Natural killer cell treated with Interleukin-12 subunit alpha and Interleukin-12 subunit beta and Interleukin-15 and Interleukin-18, amount 100 ng/mL, for 72 hours (primary cell): ENCODE measurements at places on chromosomes 2 and 18. TPM values are rescaled to one million over a fixed set of nuclear protein-coding genes. Genes with fewer than 3 reads are reported as not detected.

Gene CREG2
- not detected for total RNA-seq

Gene TXNDC2
- not detected for total RNA-seq

Gene RBMS1
- 59.4 TPM for total RNA-seq

Gene GCKR
- not detected for total RNA-seq

Gene TMEFF2
- not detected for total RNA-seq

Gene NEB
- total RNA-seq = 2.3 TPM

Gene TMEM198
- total RNA-seq = 7.6 TPM

Gene IFIH1
- total RNA-seq = 26.7 TPM

Gene TCF7L1
- 0.14 TPM for total RNA-seq

Gene STK25
- total RNA-seq = 169 TPM

Gene ALPI
- not detected for total RNA-seq

Gene OBSL1
- not detected for total RNA-seq

Gene COL5A2
- 0.53 TPM for total RNA-seq

Gene CYP27A1
- 0.24 TPM for total RNA-seq

Gene TLX2
- 0.12 TPM for total RNA-seq

Gene GRB14
- total RNA-seq = not detected

Gene CD8B
- 8.4 TPM for total RNA-seq

Gene FEV
- total RNA-seq = not detected

Gene C2orf66
- total RNA-seq = 1.3 TPM

Gene POTEC
- total RNA-seq = not detected

Gene RIF1
- total RNA-seq = 68.1 TPM

Gene GULP1
- not detected for total RNA-seq

Gene MALL
- total RNA-seq = not detected

Gene THOC1
- total RNA-seq = 72.6 TPM

Gene RUFY4
- total RNA-seq = not detected

Gene SLC9A4
- total RNA-seq = 0.14 TPM

Gene TRIM43
- not detected for total RNA-seq

Gene HAAO
- total RNA-seq = not detected

Gene UPP2
- total RNA-seq = not detected

Gene G6PC2
- not detected for total RNA-seq

Gene KCNF1
- not detected for total RNA-seq

Gene CFAP210
- total RNA-seq = 0.12 TPM

Gene PTPRN
- total RNA-seq = not detected

Gene UBXN4
- 138 TPM for total RNA-seq

Gene TUBB8B
- total RNA-seq = not detected

Gene TNS1
- total RNA-seq = 2.1 TPM

Gene LRRTM1
- not detected for total RNA-seq

Gene GPR45
- not detected for total RNA-seq

Gene RNPEPL1
- total RNA-seq = 60.9 TPM

Gene CD207
- 1.1 TPM for total RNA-seq
